ENCODE measurements at places on chromosomes 12 and 14.

DNA sequence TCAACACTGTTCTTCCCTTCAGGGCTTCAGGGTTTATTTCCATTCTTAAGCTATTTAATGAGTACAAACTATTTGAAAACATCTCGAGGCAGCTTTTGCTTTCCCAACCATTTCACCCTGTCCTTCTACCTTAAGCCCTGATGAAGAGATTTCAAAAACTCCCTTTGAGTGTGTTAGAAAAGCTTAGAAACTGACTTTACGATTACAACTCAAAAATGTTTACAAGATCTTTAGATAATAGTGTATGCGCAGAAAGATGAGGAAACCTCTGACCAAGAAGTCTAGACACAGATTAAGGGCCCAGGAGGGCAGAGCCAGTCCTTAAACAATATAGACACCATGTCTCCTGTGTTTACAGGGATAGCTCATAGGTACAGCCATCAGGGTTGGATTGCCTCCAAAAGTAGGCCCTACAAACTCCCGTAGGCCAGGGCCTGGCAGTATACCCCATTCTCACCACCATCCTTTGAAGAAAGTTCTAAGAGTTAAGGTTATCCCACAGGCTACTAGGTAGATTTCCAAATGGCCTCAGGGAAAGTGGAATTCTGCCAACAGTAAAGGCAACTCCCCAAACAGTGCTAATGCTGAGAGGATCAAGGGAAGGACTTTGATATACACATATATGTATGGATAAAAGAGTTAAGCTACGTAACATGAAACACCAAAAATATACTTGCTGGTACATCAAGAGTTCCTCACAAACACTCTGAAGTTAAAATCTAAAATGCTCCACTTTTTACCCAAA is 11.4 kb upstream of the SOS2 start:
- DNase-seq: no peak

- DNase-seq: no peak
These were observed 598.4 kb downstream of the RPL10L start for GRCh38 chr14:46053221-46053620.

DNA sequence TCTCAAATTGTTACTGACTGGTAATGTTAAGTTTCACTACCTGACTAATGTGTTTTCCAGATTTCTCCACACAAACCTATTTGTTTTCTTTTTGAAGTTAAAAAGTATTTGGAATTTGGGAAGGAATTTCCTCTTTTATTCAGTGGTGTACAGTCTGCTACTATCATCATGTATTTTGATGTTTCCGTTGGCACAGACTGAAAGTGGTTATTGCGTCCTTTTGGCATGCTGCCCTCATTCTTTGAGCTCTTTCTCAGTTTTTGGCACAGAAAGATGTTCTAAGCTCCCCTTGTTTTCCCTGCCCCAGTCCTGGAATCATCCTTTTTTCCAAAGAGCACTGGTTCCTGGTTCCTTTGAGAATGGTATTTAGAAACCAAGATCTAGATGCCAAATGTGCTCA is 31.4 kb upstream of the RTRAF start:
- no peak for DNase-seq

DNA sequence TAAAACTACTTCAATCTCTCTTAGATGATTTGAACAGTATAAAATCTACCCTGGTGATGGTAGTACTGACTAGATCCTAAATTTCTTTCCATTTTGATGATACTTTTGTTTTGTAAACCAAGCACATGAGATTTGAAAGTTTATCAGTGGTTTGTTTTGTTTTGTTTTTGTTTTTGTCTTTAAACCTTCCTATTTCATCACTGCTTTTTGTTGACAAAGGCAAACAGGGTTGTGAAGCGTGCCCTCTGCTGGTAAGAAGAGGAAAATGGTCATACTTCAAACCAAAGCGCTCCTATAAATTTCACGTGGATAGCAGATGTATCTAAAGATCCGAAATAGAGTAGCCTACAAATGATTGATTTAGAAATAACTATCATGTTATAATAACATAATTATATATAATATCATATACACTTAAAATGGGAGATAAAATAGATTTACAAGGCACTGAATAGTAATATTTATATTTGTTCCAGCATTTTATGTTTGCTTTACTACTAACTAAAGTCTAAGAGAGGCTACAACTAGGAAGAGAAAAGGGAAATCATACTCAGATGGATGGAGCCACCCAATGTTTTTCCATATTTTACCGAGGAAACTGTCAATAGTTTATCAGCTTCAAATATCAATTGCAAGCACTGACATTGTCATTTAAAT is 254.0 kb upstream of the USP15 start:
- peak; percentile 3 for DNase-seq

DNA sequence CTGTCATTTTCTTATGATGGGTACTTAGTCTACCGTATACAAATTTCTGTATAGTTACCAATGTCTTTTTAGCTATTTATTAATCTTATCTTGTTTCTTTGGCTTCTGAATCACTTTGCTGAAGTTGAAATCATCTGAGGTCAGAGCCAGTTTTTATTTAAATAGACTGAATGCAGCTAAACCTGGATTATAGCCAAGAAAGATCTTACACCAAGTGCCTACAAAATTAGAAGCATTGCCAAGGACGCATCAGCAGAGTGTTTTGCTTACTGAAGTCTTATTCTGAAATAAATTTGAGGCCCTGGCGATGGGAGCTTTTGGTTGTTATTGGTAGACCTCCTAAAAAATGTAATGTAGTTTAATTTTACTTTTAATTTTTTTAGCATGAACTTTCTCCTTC is 128.2 kb downstream of the RGS6 start:
- DNase-seq: no peak

DNA sequence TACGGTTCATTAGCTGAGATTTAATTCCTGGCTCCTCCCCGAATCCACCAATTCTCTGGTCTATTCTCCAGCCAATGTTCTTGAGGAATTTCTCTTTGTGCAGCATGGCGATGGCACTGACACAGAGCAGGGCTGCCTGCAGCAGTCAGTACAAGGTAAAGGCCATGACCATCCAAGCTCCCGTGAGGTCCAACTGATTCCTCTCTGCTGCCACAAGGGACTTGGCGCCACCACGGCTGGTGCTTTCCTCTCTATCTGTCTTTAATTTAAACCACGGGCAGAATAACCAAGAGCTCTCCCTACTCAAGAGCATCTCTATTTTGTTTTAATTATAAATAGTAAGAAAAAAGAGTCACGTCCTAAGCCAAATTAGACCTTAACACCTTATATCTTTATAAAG is 12.1 kb downstream of the TMEM116 start:
- no peak for DNase-seq

- DNase-seq: no peak
These were observed 16.4 kb downstream of the ARID2 start for GRCh38 chr12:45745861-45746277.

DNA sequence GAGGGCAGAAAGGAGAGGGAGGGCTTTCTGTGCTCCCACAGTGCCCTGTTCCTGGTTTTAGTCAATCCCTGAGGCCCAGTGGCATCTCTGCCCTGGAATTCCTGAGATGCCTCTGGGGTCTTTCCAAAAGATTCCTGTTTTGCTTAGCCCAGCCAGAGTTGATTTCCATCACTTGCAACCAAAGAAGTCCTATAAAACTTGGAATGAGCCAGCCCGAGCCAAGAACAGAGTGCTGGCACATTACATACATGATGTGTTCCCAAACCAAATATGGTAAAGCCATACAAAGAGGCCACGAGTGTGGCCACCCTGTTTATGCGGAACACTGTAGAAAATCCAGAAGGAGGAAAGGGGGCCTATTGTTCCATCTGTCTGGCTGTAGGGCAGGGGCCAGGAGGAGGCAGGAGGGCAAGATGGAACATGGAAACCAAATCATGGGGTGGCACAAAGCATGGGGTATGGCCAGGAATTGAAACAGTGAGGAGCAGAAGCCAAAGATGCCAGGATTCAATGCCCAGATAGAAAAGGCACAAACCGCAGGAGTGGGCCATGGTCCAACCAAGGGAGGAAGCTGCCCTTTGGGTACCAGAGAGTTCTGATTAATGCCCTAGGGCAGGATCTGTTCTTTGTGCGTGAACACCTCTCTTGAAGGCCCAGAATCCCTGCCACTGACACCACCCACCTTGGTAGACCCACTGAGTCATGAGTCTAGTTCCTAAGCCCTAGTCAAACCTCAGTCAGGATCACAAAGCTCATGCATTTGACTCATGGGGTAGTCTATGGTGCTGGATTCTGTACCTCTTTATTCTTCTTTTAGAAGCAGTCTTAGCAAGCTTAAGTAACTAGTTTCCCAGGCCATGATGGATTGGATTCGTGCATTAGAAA is 75.2 kb downstream of the LRRC74A start:
- DNase-seq: no peak

DNA sequence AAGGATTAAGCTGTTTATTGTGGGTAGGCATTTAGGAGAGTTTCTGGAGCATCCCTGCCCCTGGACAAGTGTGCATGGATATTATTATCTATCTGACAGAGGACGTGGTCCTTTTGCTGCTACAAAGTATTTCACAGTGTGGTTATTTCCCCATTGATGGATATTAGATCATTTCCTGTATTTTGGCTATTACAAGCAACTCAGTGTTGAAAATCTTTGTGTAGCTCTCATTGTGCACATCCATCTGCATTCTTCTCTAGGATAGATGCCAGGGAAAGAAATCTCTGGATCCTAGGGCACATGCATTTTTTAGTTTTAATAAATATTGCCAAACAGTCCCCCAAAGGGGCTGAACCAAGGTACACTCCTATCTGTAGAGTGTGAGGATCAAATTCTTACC is 154.3 kb upstream of the SRRM4 start:
- DNase-seq: no peak

DNA sequence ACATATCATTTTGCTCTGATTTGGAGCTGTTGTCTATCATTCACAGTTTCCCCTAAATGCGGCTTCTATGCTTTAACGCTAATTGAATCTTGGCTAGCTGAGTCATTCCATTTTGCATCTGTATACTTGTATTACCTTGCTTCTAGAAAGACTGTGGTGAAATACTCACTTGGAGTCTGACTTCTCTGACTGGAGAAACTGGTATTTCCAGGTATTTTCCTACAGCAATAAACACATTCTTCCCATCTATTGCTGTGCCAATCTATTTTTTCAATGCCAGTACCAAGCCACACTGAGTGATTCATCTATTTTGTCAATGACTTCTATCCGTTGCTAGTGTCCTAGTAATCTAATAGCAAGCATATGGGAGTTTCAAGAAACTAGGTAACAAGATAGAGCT is 76.0 kb upstream of the ST8SIA1 start:
- peak; percentile 97 for DNase-seq

DNA sequence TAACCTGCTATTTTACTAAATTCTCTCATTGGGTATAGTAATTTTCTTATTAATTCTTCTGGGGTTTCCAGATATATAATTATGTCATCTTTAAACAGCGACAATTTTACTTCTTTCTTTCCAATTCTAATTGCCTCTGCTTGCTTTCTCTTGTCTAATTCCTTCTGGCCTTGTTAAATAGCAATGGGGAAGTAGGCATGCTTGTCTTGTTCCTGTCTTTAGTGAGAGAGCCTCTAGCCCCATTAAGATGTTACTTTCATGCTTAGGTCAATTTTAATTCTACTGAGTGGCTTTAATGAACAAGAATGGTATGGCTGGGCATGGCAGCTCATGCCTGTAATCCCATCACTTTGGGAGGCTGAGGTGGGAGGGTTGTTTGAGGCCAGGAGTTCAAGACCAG is 31.7 kb downstream of the LRTM2 start:
- DNase-seq: no peak

DNA sequence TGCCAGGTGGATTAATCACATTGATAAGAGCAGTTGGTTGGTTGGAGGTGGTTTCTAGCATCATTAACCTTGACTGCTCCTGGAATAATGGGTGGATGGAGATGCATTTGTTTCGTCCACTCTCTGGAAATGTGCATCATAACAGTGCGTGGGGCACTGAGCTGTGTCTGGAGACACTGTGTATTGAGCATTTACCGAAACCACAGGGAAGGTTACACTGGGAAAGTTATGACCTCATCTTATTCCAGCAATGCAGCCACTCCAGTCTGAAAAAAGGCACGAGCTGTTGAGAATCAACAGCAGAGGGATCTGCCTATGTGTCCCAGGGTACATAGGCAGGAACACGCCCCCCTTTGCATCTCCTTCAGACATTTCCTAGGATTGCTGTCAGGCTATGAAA is 27.2 kb downstream of the RNFT2 start:
- no peak for DNase-seq

Measured in epithelial cell of prostate (primary cell).